ENCODE measurements at places on chromosomes 4 and X. TPM values are rescaled to one million over a fixed set of nuclear protein-coding genes. Genes with fewer than 3 reads are reported as not detected.

The PIN4 gene
- 60.0 TPM for polyA plus RNA-seq

The GPM6B gene
- polyA plus RNA-seq = 24.4 TPM

The TMPRSS11F gene
- not detected for polyA plus RNA-seq

The ODAPH gene
- not detected for polyA plus RNA-seq

The KIT gene
- polyA plus RNA-seq = 16.9 TPM

The PHEX gene
- 0.54 TPM for polyA plus RNA-seq

The SSX1 gene
- not detected for polyA plus RNA-seq

The SERTM2 gene
- not detected for polyA plus RNA-seq

The PPP2R3B gene
- polyA plus RNA-seq = 24.6 TPM

The PDLIM3 gene
- polyA plus RNA-seq = 7.3 TPM

The TRIM2 gene
- polyA plus RNA-seq = 68.1 TPM

The FIP1L1 gene
- polyA plus RNA-seq = 105 TPM

The CCDC158 gene
- polyA plus RNA-seq = 0.64 TPM

The DUSP21 gene
- polyA plus RNA-seq = not detected

The PCGF3 gene
- 67.4 TPM for polyA plus RNA-seq

The TRIM60 gene
- 0.09 TPM for polyA plus RNA-seq

The PAK3 gene
- polyA plus RNA-seq = 7.2 TPM

The NAAA gene
- 16.3 TPM for polyA plus RNA-seq

The ETDB gene
- polyA plus RNA-seq = not detected

The POU4F2 gene
- polyA plus RNA-seq = not detected

The CXCR3 gene
- polyA plus RNA-seq = not detected

The CNGA1 gene
- 3.7 TPM for polyA plus RNA-seq

The NUP62CL gene
- polyA plus RNA-seq = 9.1 TPM

The FAM133A gene
- 0.05 TPM for polyA plus RNA-seq

The XKRX gene
- 0.39 TPM for polyA plus RNA-seq

The BMPR1B gene
- polyA plus RNA-seq = 17.8 TPM

The HADH gene
- polyA plus RNA-seq = 97.1 TPM

The SPANXB1 gene
- not detected for polyA plus RNA-seq

The FAM47A gene
- polyA plus RNA-seq = not detected

The CT83 gene
- polyA plus RNA-seq = not detected

The CCDC110 gene
- 2.5 TPM for polyA plus RNA-seq

The FAM149A gene
- polyA plus RNA-seq = 42.5 TPM

The FAM13A gene
- polyA plus RNA-seq = 29.4 TPM

The MAGED4 gene
- 50.2 TPM for polyA plus RNA-seq

The RENBP gene
- 17.5 TPM for polyA plus RNA-seq

The FGFBP2 gene
- not detected for polyA plus RNA-seq

The ENOX2 gene
- polyA plus RNA-seq = 20.1 TPM

The PRDM5 gene
- polyA plus RNA-seq = 19.0 TPM

The FGB gene
- polyA plus RNA-seq = 9.9 TPM

The MRFAP1L1 gene
- polyA plus RNA-seq = 108 TPM

The DDX53 gene
- polyA plus RNA-seq = not detected

The EGF gene
- 3.1 TPM for polyA plus RNA-seq

The SPANXD gene
- not detected for polyA plus RNA-seq

The MAGEB2 gene
- not detected for polyA plus RNA-seq

The VCX3A gene
- polyA plus RNA-seq = not detected

The FHIP1A gene
- 7.7 TPM for polyA plus RNA-seq

The PAGE5 gene
- not detected for polyA plus RNA-seq

The GAGE12F gene
- not detected for polyA plus RNA-seq

The RASSF6 gene
- polyA plus RNA-seq = 9.2 TPM

The TRO gene
- 115 TPM for polyA plus RNA-seq

The ASMT gene
- polyA plus RNA-seq = not detected

Data from renal cortex interstitium (tissue), 15 donors.